ENCODE measurements at places on chromosomes 7 and 10.

DNA sequence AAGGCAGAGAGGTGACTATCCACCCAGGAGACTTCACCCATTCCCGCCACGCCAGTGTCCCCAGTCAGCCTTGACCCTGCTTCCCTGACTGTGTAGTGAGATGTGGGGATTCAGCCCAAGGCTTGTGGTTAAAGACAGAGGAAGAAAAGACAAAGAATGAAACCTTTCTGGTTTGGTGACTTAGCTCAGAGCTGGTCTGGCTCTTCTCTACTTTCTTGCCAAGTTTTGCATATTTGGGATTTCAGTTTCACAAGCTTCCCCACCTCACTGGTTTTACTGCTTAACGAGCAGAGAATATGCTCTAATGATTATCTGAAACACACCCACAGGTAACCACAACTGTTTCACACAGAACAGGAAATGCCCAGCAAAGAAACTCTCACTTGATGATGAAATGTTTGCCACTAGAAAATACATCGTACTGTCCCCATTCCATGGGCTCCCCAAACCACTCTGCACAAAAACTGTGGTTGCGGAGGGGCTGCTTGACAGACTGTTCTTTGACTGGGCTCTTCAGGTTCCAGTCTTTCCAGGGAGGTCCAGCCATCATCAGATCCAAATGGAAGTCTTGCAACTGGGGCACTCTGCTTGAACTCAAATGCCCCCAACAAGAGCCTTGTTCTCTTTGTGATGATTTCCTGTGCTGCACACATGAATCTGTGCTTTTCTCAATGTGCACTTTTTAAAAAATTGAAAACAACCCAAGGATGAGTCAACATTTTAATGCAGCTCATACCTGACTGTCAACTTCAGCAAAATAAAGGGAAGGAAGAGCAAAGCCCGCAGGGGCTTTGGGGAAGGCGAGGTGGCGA is 95.5 kb downstream of the CTBP2 start:
- DNase-seq, result peak; percentile 90

GRCh38 chr10:8768852-8769251 is 714.4 kb downstream of the GATA3 start:
- no peak for DNase-seq

GRCh38 chr10:44046605-44047004 is 338.3 kb downstream of the CXCL12 start:
- peak; percentile 75 for DNase-seq

DNA sequence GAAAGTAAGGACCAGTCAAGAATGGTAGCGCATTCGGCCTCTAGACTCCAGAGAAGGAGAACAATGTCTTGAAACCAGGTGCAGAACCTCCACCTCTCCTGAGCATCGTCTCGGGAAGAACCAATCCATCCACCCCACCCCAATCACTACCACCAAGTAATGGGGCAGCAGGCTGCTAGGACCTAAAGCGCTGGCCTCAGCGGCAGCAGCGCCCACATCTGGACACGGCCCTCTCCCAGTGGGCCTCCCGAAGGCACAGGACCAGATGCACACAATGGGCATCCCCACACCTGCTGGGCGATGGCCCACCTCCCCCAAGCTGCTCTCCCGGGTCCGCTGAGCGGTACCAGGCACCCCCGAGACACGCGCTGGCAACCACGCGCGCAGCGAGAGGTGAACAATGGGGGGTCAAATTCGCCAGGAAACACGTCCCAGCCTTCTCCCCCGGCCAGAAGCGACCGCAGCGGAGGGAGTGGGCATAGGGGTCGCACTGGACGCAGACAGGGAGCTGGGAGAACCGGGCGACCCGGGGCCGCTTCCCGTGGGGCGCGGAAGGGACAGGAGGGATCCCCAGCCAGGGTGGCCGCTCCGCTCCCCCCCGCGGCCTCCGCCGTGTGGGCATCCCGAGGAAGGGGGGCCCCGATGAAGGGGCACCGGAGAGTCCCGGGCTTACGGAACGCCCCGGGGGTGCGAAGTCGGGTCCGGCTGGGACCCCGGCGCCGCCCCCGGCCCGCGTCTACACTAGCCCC is 506 bp downstream of the CTTNBP2 start:
- DNase-seq, result no peak

- DNase-seq, result no peak
Observed at GRCh38 chr7:69109246-69109645, 489.0 kb upstream of the AUTS2 start.

- DNase-seq, result no peak
Observed at GRCh38 chr10:8158193-8159071, 103.9 kb downstream of the GATA3 start.

- peak; percentile 94 for DNase-seq
Observed at GRCh38 chr7:143013893-143014292, 13.0 kb downstream of the OR9A2 start.

- peak; percentile 91 for DNase-seq
Observed at GRCh38 chr10:4270116-4270515, 485.1 kb upstream of the KLF6 start.

DNA sequence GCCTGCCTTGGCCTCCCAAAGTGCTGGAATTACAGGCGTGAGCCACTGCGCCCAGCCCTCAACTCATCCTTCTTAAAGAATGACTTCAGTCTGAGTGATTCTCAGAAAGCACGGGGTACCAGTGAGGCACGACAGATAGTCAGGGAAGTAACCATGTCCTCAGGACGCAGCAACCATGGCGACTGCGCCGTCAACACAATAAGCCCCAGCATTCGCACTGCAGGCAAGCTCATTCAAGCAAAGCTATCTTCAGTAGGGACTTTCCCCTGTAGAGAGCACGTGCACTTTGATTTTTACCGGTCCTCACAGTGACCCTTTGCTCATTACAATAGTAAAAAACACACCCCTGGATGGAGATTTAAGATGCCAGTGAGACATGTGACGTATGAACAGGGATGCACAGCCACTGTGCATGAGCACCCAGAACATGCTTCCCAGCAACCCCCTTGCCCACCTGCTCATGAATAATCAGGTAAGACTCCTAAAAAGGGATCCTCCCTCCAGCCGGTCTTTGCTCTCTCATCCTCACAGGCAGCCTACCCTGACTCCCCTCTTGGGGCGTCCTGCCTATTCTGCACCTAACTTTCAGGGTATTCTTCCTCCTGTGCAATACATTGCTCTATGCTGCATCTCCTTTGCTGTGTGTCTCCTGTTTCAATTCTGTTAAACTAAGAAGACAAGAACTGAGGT is 9.1 kb downstream of the WDR86 start:
- DNase-seq, result no peak

DNA sequence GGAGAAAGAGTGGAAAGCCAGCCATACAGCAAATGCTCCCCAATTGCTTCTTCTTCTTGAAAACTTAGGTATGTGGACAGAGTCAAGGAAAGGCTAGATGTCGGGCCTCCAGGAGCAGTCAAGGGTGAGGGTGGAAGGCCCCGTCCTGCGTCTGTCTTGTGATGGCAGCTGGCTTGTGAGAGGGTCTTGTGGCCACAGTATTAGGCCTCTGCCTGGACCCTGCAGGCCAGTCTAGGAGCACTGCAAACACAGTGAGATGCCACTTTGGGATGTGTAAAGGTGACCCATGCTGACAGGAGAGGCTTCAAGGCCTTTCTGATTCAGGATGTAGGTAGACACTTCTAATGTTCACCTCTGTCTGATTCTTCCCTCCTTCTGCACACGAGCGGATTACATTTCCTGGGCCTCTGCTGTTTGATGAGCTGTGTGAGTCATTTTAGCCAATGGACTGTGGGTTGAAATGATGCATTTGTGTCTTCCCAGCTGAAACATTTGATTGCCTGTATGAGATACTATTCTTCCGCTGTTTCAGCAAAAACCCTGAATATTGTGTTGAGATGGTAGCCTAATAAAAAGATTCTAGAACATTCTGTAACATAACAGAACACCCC is 135.4 kb downstream of the EMX2 start:
- no peak for DNase-seq

DNA sequence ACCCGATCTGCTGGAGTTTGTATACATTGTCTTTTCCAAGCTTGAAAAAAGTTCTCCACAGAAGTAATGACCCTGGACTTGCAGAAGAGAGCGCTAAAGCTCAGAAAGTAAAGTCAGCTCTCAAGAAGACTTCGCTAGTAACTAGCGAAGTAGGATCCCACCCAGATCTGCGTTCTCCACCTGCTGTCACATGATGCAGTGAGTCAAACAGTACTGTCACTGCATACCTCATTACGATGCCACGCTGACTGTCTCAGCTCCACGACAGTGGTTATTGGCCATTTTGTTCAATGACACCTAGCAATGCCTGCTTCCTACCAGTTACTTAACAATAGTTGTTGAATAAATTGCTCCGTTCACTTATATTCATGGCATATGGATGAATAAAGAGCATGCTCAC is 29.7 kb upstream of the SEC61G start:
- peak; percentile 82 for DNase-seq

Measured in EH (cell line).